ENCODE measurements at places on chromosomes 6 and 20. TPM values are rescaled to one million over a fixed set of nuclear protein-coding genes. Genes with fewer than 3 reads are reported as not detected.
A peak's percentile ranks its signal among the peaks of the same experiment; 100 is the strongest.

The DNMT3B gene
- 1.6 TPM for total RNA-seq

The SLC22A23 gene
- total RNA-seq, result 25.7 TPM

The SCAF8 gene
- 34.7 TPM for total RNA-seq

The CAGE1 gene
- not detected for total RNA-seq

The R3HDML gene
- total RNA-seq, result not detected

The AVP gene
- not detected for total RNA-seq

DNA sequence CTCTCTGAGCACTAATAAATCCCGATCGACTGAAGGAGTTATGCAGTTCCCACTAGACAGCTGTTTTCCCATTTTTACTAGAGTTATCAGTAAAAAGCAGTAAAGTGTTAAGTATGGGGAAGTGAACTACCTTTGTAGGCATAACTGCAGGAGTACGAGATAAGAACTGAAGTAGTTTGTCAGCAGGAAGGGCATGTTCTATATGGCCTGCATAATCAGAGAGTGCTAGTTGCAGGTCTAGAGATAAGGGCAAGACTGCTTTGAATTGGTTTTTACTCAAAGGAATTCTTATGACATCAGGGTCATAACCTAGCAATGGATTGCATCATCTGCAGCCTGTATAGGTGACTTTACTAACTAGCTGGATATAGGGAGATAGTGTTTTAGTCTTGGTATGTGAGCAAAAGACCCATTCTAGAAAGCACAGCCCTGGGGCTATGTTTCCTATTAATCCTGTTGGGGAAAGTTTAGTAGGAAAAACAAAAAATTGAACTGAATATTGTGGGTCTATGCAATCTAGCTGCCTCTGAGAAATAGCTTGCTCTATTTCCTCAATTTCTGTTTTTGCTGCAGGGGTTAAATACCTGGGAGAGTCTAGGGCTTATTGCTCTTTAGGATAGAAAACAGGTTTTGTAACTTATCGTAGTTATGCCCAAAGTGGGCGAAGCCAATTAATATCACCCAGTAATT lies 22.6 kb upstream of the CRISP1 start:
- no peak for DNase-seq
- H3K36me3 ChIP-seq, result no peaks in the 10 kb centered on the region
- H3K27ac ChIP-seq, result no peak overlapping the region
- H3K27me3 ChIP-seq, result no peaks in the 10 kb centered on the region
- H3K4me1 ChIP-seq, result no peaks in the 10 kb centered on the region
- no peak overlapping the region for H3K4me3 ChIP-seq

DNA sequence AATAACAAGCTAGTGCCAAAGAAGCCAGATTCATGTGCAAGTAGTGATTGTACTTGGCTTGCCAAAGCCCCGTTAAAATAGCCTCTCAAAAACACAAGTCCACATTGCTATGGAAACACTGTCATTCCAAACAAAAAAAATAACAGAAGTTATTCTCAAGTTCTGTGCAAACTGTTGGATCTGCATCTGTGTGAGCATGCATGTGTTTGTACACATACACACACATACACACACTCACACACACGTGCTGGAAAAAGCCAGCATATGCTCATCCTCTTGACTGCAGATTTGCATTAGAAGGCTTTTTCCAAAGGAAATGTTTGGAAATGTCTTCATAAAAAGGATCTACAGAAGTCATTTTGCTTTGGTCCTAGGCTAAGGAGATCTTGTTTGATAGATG lies 13.4 kb upstream of the CBLN4 start:
- no peak overlapping the region for H3K4me3 ChIP-seq
- no peaks in the 10 kb centered on the region for H3K27me3 ChIP-seq
- no peak for DNase-seq
- no peaks in the 10 kb centered on the region for H3K36me3 ChIP-seq

- no peaks in the 10 kb centered on the region for H3K36me3 ChIP-seq
- no peak for DNase-seq
- H3K4me1 ChIP-seq, result no peaks in the 10 kb centered on the region
- no peak overlapping the region for H3K4me3 ChIP-seq
Measured at GRCh38 chr6:86407128-86407527, 530.2 kb upstream of the HTR1E start.

- no peaks in the 10 kb centered on the region for H3K4me1 ChIP-seq
- H3K27me3 ChIP-seq, result no peaks in the 10 kb centered on the region
- no peak overlapping the region for H3K27ac ChIP-seq
- peak; percentile 17 for DNase-seq
Measured at GRCh38 chr6:167331565-167331964, 6.7 kb downstream of the TTLL2 start.

- H3K36me3 ChIP-seq, result no peaks in the 10 kb centered on the region
- peaks cover 36% of the 10 kb centered on the region for H3K4me1 ChIP-seq
- H3K27me3 ChIP-seq, result no peaks in the 10 kb centered on the region
- no peak for DNase-seq
Measured at GRCh38 chr6:87702589-87702945, 534 bp upstream of the AKIRIN2 start.

DNA sequence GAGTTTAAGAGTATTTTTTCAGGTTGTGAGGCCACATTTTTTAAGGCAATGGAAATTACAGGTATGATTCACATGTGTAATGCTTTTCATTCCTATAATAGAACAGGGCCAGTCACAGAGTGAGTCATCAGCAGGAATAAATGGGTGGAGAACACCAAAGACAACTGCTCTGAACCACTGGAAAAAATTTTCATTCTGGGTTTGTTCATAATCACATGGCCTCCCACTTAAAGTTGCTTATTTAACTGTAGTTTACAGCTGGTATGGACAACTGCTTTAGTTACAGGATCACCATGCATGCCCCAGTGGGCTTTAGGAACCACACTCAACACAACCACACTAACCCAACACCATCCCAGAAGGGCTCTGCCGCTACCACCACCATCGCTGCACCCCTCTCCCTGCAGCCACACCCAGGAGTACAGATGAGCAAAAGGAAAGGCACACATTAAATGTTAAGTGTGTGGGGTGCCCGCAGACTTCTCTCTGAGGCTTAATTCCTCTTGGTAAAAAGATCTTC lies 107.0 kb upstream of the DST start:
- H3K27ac ChIP-seq, result peak overlapping the region; percentile 8
- H3K36me3 ChIP-seq, result no peaks in the 10 kb centered on the region
- H3K27me3 ChIP-seq, result no peaks in the 10 kb centered on the region

DNA sequence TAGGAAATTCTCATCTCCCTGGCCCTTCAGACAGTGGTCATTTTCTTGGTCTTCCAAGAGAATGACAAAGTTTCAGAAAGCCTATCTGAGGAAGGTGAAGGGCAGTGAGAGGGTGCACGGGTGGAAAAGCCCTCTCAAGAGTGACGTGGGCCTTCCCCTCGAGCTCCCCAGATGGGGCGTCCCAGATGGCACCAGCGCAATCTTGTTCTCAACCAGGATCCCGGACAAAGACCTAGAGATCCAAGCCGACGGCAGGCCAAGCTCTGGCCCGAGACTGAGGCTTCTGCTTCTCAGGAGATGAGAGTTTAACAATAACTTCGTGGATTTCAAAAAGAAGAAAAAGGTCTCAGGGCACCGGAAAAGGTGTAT lies 797 bp upstream of the ZNF133 start:
- peak overlapping the region; percentile 94 for H3K27ac ChIP-seq
- H3K27me3 ChIP-seq, result no peaks in the 10 kb centered on the region
- no peaks in the 10 kb centered on the region for H3K36me3 ChIP-seq
- peaks cover 17% of the 10 kb centered on the region for H3K4me1 ChIP-seq

GRCh38 chr6:40227735-40228134 lies 293.5 kb upstream of the MOCS1 start:
- no peak for DNase-seq
- H3K4me1 ChIP-seq, result no peaks in the 10 kb centered on the region
- no peaks in the 10 kb centered on the region for H3K27me3 ChIP-seq
- no peak overlapping the region for H3K4me3 ChIP-seq

DNA sequence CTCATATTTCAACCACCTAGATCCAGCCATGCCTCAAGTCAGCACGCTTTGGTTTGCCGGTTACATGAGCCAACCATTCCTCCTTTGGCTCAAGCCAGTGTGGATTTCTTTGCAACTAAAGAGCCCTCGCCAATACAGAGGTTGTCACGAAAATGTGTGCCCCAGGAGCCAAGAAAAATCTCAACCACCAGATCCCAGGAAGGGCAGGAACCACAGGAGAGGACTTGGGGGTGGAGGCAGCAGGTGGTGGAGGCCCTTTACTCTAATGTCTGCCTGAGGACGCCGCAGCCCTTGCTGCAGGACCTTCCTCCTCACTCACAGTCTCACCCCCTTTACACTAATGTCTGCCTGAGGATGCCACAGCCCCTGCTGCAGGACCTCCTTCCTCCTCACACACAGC lies 144.8 kb upstream of the PHACTR3 start:
- H3K36me3 ChIP-seq, result no peaks in the 10 kb centered on the region
- no peak for DNase-seq
- H3K4me3 ChIP-seq, result no peak overlapping the region
- H3K4me1 ChIP-seq, result no peaks in the 10 kb centered on the region
- H3K27me3 ChIP-seq, result no peaks in the 10 kb centered on the region

GRCh38 chr6:25366903-25367545 lies 87.8 kb downstream of the CARMIL1 start:
- H3K4me3 ChIP-seq, result no peak overlapping the region
- no peak for DNase-seq
- no peaks in the 10 kb centered on the region for H3K27me3 ChIP-seq
- H3K36me3 ChIP-seq, result no peaks in the 10 kb centered on the region
- H3K4me1 ChIP-seq, result peaks cover 16% of the 10 kb centered on the region
- no peak overlapping the region for H3K27ac ChIP-seq
